NB4 (cell line): ENCODE measurements at places on chromosomes 16 and 17.

DNA sequence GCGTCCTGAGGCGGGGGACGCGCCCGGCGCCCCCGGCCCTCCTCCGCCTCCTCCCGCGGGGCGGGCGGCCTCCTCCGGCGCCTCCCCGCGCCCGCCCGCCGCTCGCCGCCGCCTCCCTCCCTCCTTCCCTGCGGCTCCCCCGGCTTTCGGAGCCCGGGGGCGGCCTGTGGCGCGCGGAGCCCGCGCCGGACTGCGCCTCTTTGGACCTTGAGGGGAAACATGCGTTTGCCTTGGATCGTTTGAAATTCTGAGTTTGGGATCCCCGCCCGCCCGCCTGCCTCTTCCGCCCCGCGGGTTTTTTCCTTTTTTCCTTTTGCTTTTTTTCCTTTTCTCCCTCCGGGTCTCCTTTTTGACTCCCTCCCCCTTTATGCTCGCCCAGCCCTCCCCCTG lies 390 bp downstream of the ZNRF1 start:
- DNase-seq, result peak; percentile 66

DNA sequence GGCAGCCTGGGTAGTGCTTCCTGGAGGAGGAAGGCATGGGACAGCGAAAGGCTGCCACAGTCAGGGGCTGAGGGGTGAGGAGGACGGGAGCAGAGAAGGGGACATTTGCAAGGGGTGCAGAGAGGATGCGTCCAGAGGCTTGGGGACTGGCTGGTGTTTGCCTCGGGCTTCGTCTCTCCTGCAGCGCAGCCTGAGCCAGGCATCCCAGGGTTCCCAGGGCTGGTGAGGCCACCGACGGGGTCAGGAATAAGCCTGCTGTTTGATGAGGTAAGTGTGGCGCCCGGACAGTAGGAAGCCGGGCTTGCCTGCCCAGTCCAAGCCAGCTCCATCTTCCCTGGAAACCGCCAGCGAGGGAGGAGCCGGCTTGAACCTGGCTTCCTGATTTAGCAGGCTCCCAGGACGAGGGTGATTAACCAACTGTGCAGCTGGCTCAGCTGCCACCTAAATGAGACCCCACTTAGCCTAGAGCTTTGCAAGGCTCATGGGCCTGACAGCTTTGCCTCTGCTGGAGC lies 47.8 kb downstream of the PITPNM3 start:
- DNase-seq, result no peak

- no peak for DNase-seq
Observed at GRCh38 chr16:35711435-35711834, 2252.0 kb downstream of the TP53TG3F start.

- no peak for DNase-seq
Observed at GRCh38 chr17:8918807-8919465, 46.6 kb downstream of the PIK3R5 start.

GRCh38 chr16:58212824-58213655 lies 15.1 kb upstream of the CSNK2A2 start:
- no peak for DNase-seq
